Aorta (tissue), 5 donors: ENCODE measurements at places on chromosomes 2 and 18.

DNA sequence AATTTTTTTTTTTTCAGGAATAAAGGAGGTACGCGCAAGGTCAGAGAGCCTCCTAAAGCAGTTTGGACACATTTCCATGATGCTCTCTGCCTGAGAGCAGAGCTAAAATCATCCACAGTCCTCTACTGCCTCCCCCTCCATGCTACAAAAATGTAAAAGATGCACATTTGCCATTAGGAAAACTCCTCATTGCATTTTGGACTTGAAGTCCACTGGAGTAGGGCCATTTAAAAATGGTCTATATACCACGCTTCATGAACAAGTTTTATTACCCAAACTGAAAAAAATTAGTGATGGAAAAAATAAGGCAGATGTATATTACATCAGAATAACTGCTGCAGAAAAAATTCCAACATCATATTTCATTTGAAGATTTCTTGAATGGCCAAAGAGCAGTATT is 256.0 kb downstream of the AFF3 start:
- peaks cover 5% of the 10 kb centered on the region for H3K4me1 ChIP-seq
- no peaks in the 10 kb centered on the region for H3K36me3 ChIP-seq
- no peak for DNase-seq
- H3K27me3 ChIP-seq: no peaks in the 10 kb centered on the region
- no peak overlapping the region for H3K4me3 ChIP-seq
- no peak overlapping the region for H3K27ac ChIP-seq

GRCh38 chr2:161976917-161977316 is 97.1 kb downstream of the DPP4 start:
- H3K4me1 ChIP-seq: no peaks in the 10 kb centered on the region
- H3K27me3 ChIP-seq: no peaks in the 10 kb centered on the region
- H3K4me3 ChIP-seq: no peak overlapping the region
- DNase-seq: no peak
- H3K36me3 ChIP-seq: no peaks in the 10 kb centered on the region

DNA sequence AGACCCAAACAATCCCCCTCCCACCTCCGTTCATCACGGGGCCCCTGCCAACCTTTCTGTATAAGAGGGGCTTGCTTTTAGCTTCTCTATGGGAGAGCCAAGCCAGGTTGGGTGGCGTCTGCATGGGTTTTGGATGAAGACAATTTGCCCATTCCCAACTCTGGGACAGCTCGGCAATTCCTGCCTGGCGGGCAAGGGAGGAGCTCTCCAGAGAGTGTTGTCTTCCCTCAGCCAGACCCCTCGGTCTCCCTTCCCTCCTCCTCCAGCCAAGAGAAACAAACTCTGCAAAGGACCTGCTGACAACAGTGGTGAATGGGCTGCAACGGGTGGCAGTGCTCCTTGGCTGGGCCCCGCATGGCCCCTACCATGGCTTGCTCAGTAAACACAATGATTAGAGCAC is 267.2 kb upstream of the HDAC4 start:
- H3K27ac ChIP-seq: no peak overlapping the region
- no peaks in the 10 kb centered on the region for H3K27me3 ChIP-seq
- no peak overlapping the region for H3K4me3 ChIP-seq
- H3K36me3 ChIP-seq: no peaks in the 10 kb centered on the region
- DNase-seq: no peak

DNA sequence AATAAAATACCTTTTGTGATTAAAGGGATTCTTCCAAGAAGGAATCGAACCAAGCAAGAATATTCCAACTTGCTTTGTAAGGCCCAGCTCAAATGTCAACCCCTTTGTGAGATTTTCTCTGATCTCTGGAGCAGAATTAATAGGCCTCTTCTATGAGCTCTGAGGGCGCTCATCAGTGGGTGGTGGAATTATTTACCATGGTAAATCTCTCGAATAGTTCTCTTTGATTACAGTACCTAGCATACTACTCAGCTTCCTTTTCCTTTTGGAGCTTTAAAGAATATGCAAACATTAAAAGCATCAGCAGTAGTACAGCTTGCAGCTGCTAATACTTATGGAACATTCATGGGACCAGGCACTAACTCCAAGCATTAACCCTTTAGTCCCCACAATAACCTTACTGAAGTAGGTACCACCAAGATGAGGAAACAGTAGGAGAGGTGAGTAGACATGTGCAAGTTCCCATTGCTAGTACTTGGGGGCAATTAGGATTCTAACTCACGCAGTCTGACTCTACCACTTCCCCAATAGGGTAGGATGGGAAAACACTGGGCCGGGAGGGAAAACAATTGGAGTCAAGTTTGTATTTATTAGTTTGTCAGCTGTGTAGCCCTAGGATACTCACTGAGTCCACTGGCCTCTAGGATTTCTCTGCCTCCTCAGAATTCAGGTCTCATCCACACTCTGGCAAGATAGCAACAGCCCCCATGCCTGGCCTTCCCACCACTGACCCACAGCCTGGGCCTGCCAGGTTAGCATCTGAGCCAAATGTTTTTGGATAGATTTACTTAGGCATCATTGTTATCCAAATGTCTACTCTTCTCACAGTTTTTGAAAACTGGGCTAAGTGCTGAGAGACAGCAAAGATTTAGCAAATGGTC is 21.7 kb downstream of the ADD2 start:
- no peaks in the 10 kb centered on the region for H3K4me1 ChIP-seq
- no peak overlapping the region for H3K4me3 ChIP-seq
- H3K27me3 ChIP-seq: no peaks in the 10 kb centered on the region
- no peak for DNase-seq
- no peak overlapping the region for H3K27ac ChIP-seq

- no peak for DNase-seq
- H3K27me3 ChIP-seq: no peaks in the 10 kb centered on the region
- H3K36me3 ChIP-seq: no peaks in the 10 kb centered on the region
- no peaks in the 10 kb centered on the region for H3K4me1 ChIP-seq
- no peak overlapping the region for H3K27ac ChIP-seq
These were observed 15.4 kb upstream of the SLC9A2 start for GRCh38 chr2:102603904-102604303.

- H3K4me1 ChIP-seq: no peaks in the 10 kb centered on the region
- DNase-seq: no peak
- no peaks in the 10 kb centered on the region for H3K36me3 ChIP-seq
- H3K27ac ChIP-seq: no peak overlapping the region
- no peak overlapping the region for H3K4me3 ChIP-seq
These were observed 83.7 kb downstream of the CERKL start for GRCh38 chr2:181573140-181573736.

DNA sequence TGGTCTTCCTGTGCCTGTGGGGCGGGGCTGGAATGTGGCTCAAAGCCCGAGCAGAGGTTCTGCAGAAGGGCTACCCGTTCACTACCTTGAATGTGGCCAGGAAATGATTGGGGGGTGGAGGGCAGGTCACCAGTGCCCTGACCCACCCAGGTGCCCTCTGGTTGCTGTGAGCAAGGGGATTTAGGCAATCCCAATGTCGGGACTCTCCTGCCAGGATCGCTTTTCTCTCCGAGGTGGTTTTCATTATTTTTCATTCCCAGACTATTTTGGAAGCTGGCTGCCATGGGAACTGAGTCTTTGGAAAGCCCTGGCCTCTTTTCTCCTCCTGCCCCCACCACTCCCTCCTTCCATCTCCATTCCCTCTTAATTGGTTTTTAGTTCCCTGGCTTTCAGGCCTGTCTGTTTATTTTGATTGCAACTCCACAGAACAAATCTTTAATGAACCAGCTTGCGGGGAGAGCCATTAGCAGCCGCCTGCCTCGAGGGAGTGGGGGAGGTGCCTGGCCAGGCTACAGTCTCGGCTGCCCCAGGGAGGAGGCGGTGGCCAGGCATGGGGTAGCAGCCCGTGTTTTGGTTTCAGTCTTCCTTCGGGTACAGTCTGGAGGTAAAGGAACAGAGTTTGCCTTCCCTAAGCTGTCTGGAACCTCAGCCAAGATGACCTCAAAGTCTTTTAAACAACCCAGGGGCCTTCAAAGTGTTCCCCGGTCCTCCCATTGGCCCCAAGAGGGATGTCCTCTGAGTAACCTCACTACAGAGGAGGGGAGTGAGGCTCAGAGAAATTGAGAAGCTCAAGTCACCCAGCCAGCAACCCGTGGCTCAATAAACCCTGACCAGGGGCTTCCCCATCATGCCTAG is 114.4 kb upstream of the HAAO start:
- H3K4me3 ChIP-seq: no peak overlapping the region
- H3K27ac ChIP-seq: peak overlapping the region; percentile 86
- DNase-seq: peak; percentile 87
- H3K4me1 ChIP-seq: peaks cover 2% of the 10 kb centered on the region

DNA sequence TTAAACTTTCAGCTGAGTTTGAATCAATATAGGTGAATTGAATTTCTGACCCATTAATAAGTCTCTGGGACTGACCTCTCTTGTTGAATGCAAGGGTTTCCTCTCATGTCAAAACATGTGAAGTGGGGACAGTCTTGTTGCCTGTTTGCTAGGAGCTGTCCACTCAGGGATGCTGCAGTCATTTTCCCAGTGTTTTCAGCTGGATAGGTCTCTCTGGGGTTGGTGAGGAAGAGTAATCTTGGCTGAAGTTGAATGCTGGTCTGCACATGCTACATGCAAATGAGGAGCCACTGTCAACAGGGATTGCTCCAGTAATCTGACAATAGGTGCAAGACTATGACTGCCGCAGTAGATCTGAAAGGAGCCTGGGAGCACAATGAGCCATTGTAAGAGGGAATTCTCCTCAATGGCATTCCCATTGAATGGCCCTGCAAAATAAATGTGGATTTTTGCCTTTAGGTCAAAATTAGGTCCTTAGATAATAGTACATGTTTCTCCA is 34.1 kb upstream of the IL1RL1 start:
- no peaks in the 10 kb centered on the region for H3K27me3 ChIP-seq
- no peak overlapping the region for H3K27ac ChIP-seq
- no peaks in the 10 kb centered on the region for H3K36me3 ChIP-seq
- no peaks in the 10 kb centered on the region for H3K4me1 ChIP-seq
- no peak for DNase-seq
- H3K4me3 ChIP-seq: no peak overlapping the region

DNA sequence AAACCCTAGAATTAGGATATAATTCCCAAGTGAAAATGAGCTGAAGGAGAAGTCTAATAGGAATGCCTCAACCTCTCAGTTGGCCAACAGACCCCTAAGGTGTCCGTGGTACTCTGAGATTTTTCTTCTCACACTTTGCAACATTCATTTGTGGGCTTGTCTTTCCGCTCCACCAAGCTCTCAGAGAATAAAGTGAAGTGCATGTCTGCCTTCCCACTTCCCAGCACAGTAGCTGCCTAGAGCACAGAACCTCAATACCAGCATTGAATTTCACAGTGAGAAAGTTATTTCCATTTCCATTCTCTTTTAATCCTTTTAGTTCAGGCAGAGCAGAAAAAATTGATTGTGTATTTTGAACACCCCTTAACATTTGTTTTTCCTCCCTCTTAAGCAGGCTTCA is 451.8 kb downstream of the TGIF1 start:
- no peaks in the 10 kb centered on the region for H3K36me3 ChIP-seq
- no peak overlapping the region for H3K27ac ChIP-seq
- DNase-seq: no peak
- no peaks in the 10 kb centered on the region for H3K27me3 ChIP-seq
- H3K4me3 ChIP-seq: no peak overlapping the region

- H3K4me1 ChIP-seq: no peaks in the 10 kb centered on the region
- H3K4me3 ChIP-seq: no peak overlapping the region
These were observed 36.9 kb downstream of the TMEM17 start for GRCh38 chr2:62469114-62469513.
